Pancreas (tissue), 10 donors: ENCODE measurements at places on chromosomes 16 and 17. TPM values are rescaled to one million over a fixed set of nuclear protein-coding genes. Genes with fewer than 3 reads are reported as not detected.
A peak's percentile ranks its signal among the peaks of the same experiment; 100 is the strongest.

Gene PIRT
- total RNA-seq = not detected

GRCh38 chr17:10211666-10212065, 13.3 kb upstream of the GAS7 start:
- no peaks in the 10 kb centered on the region for H3K36me3 ChIP-seq
- no peak for DNase-seq
- H3K27me3 ChIP-seq = no peaks in the 10 kb centered on the region

Gene TRIM47
- 10.9 TPM for total RNA-seq

DNA sequence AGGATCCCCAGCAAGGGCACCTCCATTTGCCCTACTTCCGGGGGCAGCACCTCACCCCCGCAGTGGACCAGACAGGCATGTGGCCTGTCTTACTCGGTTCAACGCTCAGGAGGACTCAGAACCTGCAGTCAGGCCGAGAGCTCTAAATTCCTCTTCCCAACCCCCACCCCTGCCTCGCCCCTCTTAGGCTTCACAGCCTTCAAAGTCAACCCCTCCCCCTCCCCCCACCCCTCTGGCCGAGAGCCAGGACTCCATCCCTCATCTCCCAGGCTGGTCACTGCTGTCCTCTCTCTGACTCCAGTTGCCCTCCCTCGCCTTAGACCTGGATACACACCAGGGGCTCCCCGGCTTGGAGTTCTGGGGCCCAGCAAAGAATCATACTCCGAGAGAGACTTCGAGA, 8.1 kb upstream of the HS3ST6 start:
- no peaks in the 10 kb centered on the region for H3K27me3 ChIP-seq
- no peak overlapping the region for H3K27ac ChIP-seq
- H3K36me3 ChIP-seq = no peaks in the 10 kb centered on the region
- no peak overlapping the region for H3K4me3 ChIP-seq
- H3K4me1 ChIP-seq = no peaks in the 10 kb centered on the region

DNA sequence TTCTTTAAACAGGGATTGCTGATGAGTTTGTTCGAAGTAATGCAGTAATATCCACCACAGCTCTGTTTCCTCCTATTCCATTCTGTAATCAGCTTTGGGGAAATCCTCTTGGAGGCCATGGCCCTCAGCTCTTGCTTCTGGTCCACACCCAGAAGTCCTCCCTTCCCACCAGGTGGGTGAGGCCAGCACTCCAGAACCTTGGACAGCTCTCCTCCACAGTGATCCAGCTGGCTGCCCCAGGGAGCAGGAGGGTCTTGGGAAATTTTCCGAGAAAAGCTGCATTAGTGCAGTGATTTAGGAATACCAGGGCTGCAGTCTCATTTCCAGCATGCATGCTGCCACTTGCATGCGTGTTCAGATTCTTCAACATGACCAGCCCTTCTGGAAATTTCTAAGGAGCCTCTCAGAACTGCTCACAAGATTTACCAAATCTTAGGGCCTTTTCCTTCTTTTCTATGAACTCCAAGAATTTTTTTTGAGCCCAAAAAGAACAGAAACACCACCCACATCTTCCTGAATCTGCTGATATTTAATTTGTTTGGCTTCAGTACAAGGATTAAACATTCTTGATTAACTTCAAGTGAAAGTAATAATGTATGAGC, 4.2 kb downstream of the SMPD3 start:
- DNase-seq = peak; percentile 48
- no peaks in the 10 kb centered on the region for H3K27me3 ChIP-seq
- H3K4me1 ChIP-seq = peaks cover 14% of the 10 kb centered on the region
- H3K27ac ChIP-seq = no peak overlapping the region

- no peak for DNase-seq
- no peak overlapping the region for H3K4me3 ChIP-seq
- H3K27me3 ChIP-seq = no peaks in the 10 kb centered on the region
- no peaks in the 10 kb centered on the region for H3K36me3 ChIP-seq
- H3K4me1 ChIP-seq = peaks cover 27% of the 10 kb centered on the region
These were observed 1.5 kb downstream of the SPOP start for GRCh38 chr17:49676276-49676868.

GRCh38 chr17:17653343-17653742, 27.9 kb upstream of the RAI1 start:
- no peaks in the 10 kb centered on the region for H3K4me1 ChIP-seq
- H3K27ac ChIP-seq = no peak overlapping the region
- no peak for DNase-seq
- H3K4me3 ChIP-seq = no peak overlapping the region
- no peaks in the 10 kb centered on the region for H3K27me3 ChIP-seq

Gene TMEM204
- 5.3 TPM for total RNA-seq

GRCh38 chr16:67011274-67011673, 17.7 kb upstream of the CBFB start:
- no peak overlapping the region for H3K4me3 ChIP-seq
- no peaks in the 10 kb centered on the region for H3K4me1 ChIP-seq
- no peak overlapping the region for H3K27ac ChIP-seq
- H3K27me3 ChIP-seq = no peaks in the 10 kb centered on the region
- no peaks in the 10 kb centered on the region for H3K36me3 ChIP-seq

Gene MYL11
- not detected for total RNA-seq

DNA sequence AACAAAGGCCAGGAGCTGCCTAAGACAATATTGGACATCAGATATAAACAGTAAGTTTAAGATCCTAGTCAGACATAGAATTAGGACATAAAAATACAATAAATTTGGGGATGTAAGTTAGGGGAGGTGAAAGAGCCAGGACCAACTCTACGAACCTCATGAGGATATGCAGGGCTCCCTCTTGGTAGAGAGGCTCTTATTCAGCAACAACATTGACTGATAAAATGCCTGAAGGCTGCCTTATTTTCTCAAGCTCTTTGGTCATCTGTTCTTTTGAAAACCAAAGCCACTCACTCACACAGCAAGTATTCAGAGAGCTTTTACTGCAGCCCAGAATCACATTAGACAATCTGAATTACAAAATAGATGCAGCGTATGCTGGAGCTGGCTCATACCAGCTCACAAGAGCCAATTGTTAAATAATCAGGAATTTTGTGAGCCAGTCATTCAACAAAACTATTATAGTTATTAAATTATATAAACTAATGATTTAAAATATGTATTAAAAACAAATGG, 108.6 kb upstream of the CLEC3A start:
- H3K4me3 ChIP-seq = no peak overlapping the region
- no peak overlapping the region for H3K27ac ChIP-seq
- no peak for DNase-seq
- no peaks in the 10 kb centered on the region for H3K36me3 ChIP-seq

GRCh38 chr16:1526608-1527555, 6.6 kb upstream of the TMEM204 start:
- H3K4me3 ChIP-seq = no peak overlapping the region
- no peak for DNase-seq
- peak overlapping the region; percentile 17 for H3K27ac ChIP-seq
- H3K4me1 ChIP-seq = no peaks in the 10 kb centered on the region
- H3K36me3 ChIP-seq = no peaks in the 10 kb centered on the region

- peak within 1 kb of the TSS; percentile 61 for H3K4me3 ChIP-seq
These were observed at the start of gene GPRC5B for GRCh38 chr16:19884611-19885450. Gene GPRC5B, minus strand, starts transcription at chr16:19884848. Its CDS starts 12,003 bp downstream, at chr16:19872845.

Gene LDAF1
- total RNA-seq = 12.2 TPM
